ENCODE measurements at places on chromosomes 4 and X. TPM values are rescaled to one million over a fixed set of nuclear protein-coding genes. Genes with fewer than 3 reads are reported as not detected.
A peak's percentile ranks its signal among the peaks of the same experiment; 100 is the strongest.

- DNase-seq: peak; percentile 20
Observed at GRCh38 chrX:49106930-49107329, 16.6 kb downstream of the GPKOW start.

- DNase-seq: no peak
Observed at GRCh38 chrX:45755703-45756102, 555.0 kb upstream of the DIPK2B start.

HSPA4L gene
- total RNA-seq: 12.6 TPM

- no peak for DNase-seq
Observed at GRCh38 chrX:103017542-103017941, 46.4 kb downstream of the BEX1 start.

DNA sequence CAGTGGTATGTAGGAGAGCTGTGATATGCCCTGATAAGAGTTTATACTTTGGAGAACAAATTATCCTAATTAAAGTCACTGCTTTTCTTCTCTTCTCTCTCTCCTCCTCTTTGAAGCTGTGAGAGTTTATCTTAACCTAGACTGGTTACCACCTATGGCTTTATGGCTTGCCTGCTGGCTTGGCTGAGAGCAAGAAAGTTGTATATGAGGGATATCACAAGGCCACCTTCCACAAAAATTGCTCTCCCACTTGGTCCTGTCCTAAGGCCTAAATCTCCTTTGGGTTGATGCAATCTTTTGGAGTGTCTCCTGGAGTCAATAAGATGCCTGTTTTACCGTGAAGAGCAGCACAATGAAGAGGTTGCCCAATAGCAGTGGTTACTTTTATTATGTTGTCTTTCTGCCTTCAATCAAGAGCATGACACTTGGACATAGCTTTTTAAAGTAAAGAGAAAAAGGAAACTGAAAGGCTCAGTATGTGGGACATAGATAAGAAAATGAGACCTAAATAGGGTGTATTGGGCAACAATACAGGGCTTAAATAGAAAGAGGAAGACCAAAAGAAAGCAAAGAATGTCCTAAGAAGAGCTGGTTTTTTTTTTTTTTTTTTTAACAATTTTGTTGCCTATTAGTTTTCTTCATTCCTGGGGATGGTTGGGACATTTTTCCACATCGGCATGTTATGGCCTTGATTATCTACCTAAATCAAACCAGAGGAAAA lies 9.2 kb downstream of the GUCY1A1 start:
- no peak for DNase-seq

GRCh38 chrX:153697924-153698865 lies 10.5 kb downstream of the SLC6A8 start:
- no peak for DNase-seq

SFRP2 gene
- not detected for total RNA-seq

DNA sequence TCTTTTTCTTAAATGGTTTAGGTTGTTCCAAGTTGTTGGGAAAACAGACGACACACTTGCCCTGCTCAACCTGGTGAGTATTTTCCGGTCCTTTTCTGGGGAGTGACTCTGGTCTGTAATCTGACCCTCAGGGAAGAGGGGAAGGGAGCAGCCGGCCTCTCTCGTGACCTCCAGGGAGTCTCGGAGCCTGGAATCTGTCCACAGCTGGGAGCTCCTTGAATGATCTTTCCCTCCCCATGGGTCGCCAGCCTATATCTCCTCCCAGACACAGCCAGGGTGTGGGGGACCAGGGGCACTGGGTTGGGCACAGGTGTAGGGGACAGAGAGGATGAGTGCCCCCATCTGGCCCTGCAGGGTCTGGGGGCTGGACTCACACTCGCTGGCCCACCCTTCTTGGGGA lies 18.9 kb downstream of the TMEM175 start:
- no peak for DNase-seq

DNA sequence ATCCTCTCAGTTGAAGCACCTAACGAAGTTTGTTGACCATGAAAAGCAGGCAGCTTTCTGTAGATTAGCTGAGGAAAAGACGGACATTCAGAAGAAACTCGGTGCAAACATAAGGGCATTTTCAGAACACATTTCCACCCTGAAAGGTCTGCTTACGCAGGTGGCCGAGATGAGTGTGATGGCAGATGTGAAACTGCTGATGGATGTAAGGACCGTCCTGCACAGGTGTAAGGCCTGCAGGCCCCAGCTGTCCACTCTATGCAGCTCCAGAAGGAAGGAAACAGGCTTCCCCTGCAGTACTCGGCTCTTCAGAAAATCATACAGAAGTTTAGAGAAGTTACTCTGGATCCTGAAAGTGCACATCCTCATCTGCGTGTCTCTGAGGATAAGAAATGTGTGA lies 20.8 kb upstream of the TRIM60 start:
- DNase-seq: no peak

GRCh38 chr4:15400981-15401671 lies 26.7 kb upstream of the C1QTNF7 start:
- no peak for DNase-seq

ZMAT1 gene
- total RNA-seq: 0.72 TPM

P2RY4 gene
- total RNA-seq: not detected

Measured in epithelial cell of proximal tubule (primary cell).